Activated CD4-positive, CD25-positive, alpha-beta regulatory T cell treated with anti-CD3 and anti-CD28 coated beads, Interleukin-2, amount 50 U/mL, for 24 hours (primary cell): ENCODE measurements at places on chromosomes 16 and 17.

GRCh38 chr17:51371732-51372151 is 111.4 kb downstream of the UTP18 start:
- ATAC-seq = peak; percentile 71

DNA sequence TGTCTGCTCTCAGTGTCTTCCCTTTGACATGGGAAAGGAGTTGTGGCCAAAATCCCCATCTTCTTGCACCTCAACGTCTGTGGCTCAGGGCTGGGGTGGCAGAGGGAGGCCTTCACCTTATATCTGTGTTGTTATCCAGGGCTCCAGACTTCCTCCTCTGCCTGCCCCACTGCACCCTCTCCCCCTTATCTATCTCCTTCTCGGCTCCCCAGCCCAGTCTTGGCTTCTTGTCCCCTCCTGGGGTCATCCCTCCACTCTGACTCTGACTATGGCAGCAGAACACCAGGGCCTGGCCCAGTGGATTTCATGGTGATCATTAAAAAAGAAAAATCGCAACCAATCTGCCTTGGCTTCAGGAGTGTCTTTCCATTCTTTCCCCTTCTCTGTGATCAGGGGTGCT is 918 bp upstream of the MRM1 start:
- ATAC-seq = no peak

DNA sequence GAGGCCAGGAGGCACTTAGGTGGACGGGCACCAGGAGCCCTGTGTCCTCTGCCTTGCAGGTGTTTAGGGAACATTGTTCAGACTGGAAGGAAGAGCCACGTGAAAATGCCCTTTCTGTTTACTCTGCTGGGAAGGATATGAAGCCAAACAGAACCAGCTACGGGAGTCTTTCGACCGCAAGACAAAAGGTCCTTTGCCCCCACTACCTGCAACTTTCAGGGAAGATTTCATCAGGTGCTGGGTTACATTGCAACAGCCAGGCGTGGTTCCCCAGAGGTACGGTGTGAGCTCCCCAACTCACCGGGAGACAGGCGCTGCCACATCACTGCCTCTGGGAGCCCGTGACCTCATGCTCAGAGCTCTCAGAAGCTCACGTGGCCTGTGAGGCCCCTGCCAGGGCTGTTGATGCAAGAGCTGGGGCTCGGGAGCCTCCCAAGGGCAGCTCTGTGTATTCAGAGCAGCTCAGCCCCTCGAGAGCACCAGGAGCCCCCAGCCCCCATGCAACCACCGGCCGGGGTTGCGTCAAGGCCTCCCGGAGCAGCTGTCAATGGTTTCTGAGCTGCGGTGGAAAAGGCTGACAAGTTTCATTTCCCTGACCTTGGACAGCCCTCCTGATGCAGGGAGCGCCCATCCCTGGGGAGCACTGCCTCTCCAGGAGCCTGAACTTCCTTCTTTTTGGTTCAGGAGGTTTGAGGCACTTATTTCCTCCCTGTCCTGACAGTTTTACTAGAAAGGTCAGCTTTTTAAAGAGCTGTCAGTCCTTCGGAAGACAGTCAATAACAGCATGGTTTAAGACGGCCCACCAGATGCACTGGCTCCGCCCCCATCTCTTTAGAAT is 42.1 kb downstream of the TBC1D16 start:
- ATAC-seq = no peak

DNA sequence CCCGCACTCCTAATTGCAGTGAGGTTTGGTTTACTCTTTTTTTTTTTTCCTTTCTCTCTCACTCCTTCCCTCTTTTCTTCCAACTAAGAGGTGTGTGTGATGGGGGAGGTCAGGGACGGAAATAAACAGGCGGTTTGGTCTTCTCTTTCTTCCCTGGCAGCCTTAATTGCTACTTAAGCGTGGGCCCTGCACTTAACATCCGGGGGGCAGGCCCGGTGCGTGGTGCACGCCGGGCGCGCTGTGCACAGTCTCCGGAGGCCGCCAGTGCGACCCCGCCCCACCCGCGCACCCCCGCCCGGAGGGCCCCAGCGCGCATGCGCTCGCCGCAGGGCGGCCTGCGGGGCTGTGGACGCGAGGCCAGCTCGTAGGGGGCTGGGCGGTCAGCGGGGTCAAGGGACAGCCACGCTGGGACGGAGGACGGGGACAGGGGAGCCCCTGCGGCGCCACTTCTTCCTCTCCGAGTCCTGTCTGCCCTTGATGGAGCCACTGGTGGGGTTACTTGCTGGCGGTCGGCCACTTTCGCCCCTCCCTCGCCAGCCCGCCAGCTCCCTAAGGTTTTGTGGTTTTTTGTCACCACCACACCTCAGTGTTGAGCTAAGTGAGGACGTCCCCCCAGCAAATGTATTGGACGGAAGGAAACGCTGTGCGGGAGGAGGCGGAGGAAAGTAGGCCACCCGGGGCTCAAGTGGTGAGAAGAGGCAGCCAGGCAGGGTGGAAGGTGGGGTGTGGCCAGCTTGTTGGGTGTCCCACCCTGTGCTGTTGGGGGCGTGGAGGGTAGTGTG is 120.9 kb downstream of the MRM1 start:
- peak; percentile 96 for ATAC-seq

GRCh38 chr17:7839190-7839875 is 5.3 kb downstream of the KDM6B start:
- no peak for ATAC-seq

DNA sequence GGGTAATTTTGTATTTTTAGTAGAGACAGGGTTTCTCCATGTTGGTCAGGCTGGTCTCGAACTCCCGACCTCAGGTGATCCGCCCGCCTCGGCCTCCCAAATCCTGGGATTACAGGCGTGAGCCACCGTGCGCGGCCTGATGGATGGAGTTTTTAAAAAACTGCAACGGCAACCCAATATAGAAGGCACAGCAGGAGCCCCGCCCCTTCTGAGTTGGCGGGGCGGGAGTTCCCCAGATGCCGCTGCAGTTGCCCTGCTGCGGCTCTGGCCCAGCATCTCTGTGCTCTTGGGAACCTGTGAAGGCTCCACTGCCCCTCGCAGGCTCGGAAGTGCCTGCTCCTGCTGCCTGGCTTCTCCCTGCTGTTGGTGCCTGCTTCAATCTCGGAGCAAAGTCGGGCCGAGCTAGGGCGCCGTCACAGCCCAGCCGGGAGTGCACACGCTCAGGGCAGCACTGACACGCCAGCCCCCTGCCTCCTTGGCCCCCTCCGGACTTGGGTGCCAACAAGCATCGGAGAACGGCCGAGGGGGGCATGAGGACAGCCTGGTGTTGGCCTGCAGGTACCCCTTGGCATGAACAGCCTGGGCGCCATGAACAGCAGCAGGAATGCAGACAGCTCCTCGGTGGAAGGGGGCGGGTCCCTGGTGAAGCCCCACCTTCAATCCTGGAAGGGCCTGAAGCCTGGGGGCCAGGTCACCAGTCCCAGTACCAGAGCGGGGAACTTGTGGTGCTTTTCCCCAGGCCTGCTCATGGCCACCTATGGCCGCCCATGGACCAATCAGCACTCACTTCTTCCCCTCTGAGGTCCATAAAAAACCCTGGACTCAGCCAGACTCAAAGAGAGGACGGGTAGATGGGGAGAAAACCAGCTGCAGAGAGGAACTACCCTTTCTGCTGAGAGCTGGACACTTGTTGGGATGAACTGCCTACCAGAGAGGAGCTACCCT is 2.3 kb upstream of the NT5M start:
- peak; percentile 44 for ATAC-seq

DNA sequence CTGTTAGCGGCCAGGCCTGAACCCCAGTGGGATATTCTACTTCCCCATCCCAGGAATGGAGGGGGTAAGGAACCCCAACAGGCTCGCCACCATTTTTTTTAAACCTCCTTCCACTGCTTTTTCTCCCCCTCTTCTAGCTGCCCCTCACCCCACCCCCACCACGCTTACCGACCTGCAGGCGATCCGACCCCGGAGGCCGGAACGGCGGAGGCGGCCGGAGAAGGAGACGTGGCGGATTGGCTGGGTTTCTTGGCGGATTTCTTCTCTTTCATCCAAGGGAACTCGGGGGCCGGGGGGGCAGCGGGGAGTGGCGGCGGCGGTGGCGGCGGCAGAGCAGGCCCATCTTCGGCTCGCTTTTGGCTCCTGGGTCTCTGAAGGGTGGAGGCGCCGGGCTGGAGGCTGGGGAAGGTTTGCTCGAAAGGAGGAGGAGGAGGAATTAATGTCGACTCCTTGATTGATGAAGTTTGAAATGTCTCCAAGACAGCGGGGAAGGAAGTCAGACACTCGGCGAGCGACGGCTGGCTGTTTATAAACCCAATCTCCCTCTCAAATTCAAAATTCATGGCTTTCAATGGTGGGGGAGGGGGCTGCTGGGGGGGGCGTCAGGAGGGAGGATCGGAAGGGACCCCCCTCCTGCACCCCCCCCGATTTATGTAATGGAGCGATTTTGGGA is 424 bp downstream of the HOXB2 start:
- no peak for ATAC-seq

GRCh38 chr16:80171199-80171598 is 369.6 kb upstream of the DYNLRB2 start:
- no peak for ATAC-seq

- ATAC-seq = no peak
Measured at GRCh38 chr16:49017501-49017900, 264.1 kb downstream of the CBLN1 start.

- peak; percentile 13 for ATAC-seq
Measured at GRCh38 chr16:78762222-78762621, 662.8 kb downstream of the WWOX start.

GRCh38 chr17:68198931-68199836 is 48.7 kb upstream of the AMZ2 start:
- peak; percentile 36 for ATAC-seq

GRCh38 chr16:30658731-30659506 is 688 bp downstream of the FBRS start:
- ATAC-seq = no peak

DNA sequence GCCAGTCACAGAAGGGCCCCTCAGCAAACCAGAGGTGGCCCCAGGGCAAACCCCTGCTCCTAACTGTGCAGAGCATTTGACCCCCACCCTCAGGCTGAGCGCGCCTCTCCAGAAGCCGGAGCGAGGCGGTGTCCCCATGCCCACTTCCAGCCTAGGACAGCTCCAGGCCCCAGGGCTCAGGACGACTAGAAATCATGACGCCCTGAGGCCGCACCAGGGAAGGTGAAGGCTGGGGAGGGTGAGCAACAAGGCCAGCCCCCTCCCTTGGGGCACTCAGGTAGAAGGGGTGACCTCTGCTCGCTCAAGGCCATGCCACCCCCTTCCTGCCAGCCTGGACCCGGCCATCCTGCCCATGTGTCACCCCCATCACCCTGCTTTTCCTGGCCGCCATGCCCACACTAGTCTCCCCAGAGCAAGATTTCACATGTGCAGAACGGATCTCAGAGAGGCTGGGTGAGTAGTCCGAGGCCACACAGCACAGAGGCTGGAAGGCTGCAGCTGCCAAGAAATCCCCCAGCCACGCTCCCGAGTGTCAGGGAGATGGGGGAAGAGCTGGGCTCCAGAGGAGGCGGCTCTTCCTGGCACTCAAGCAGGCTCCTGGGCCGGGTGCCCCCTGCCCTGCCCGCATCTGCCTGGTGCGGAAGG is 2.1 kb upstream of the PVALEF start:
- ATAC-seq = no peak

- no peak for ATAC-seq
Measured at GRCh38 chr17:19713462-19713861, 2.9 kb downstream of the SLC47A2 start.

GRCh38 chr17:77466596-77467223 is 325.9 kb downstream of the SEC14L1 start:
- ATAC-seq = no peak

DNA sequence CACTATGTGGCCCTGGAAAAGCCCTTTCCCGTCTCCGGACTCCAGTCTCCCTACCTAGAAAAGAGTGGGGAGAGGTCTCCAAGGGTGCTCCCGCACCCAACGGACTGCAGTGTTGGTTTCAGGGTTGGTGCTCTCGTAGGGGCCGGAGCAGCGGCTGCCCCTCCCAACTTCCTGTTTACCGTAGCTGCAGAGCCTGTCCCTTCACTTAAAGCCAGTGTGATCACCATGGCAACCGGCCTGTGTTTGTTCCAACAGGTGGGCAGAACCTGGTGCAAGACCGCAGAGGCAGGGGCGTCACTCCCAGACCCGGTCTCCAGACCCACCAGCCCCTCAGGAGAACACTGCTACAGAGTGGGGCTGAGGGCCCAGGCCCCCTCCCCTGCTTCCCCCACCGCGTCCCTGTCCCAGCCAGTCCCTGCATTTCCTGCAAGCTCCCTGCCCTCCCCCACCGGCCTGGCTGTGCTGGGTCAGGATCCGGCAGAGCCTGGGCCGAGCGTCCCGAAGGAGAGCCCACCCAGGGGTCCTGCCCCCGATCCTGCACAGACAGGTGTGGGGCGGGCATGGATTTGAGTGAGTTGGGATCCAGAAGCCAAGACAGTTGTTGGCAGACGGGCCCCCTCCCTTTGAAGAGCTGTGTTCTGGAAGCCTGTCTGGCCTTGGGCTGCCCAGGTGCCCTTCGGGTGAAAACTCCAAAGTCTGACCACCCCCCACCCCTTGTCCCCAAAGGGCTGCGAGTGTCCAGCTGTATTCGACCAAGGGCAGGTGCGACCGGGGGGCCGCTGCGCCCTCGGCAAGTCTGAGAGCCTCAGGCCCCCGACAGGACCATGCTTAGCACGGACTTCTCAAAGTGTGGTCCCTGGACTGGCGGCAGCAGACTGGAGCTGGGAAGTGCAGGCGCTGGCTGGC is 1.5 kb upstream of the BAIAP3 start:
- ATAC-seq = no peak
